ENCODE measurements at places on chromosomes 1 and 21.

GRCh38 chr1:203769505-203770343, 4.7 kb downstream of the LAX1 start:
- H3K36me3 ChIP-seq: no peaks in the 10 kb centered on the region
- peak; percentile 80 for DNase-seq
- peak overlapping the region; percentile 72 for H3K27ac ChIP-seq
- H3K4me1 ChIP-seq: peaks cover 27% of the 10 kb centered on the region
- H3K27me3 ChIP-seq: no peaks in the 10 kb centered on the region

DNA sequence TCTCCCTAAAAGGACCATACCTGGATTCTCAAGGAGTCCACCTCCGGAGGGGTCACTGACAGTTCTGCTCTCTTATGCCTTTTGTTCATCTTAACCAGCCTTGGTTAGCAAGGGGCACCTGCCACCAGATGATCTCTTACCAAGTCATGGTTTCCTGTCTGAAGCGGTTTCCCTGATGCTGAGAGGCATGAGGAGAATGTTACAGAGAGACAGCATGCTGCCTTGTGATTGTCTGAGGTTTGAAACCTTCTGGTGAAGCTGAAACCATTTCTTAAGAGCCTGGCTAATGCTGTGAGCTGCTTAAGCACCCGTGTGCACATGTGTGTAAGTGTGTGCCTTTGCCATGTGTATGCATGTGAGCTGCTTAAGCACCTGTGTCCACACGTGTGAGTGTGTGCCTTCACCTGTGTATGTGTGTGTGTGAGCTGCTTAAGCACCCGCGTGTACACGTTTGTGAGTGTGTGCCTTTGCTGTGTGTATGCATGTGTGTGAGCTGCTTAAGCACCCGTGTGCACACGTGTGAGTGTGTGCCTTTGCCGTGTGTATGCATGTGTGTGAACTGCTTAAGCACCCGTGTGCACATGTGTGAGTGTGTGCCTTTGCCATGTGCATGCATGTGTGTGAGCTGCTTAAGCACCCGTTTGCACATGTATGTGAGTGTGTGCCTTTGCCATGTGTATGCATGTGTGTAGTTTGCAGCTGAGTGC, 136.4 kb upstream of the COL6A1 start:
- H3K4me1 ChIP-seq: no peaks in the 10 kb centered on the region
- no peak for DNase-seq
- H3K27ac ChIP-seq: no peak overlapping the region
- H3K36me3 ChIP-seq: no peaks in the 10 kb centered on the region
- no peak overlapping the region for H3K4me3 ChIP-seq
- H3K27me3 ChIP-seq: peaks cover 3% of the 10 kb centered on the region

GRCh38 chr1:232704256-232704655, 74.3 kb upstream of the SIPA1L2 start:
- no peak overlapping the region for H3K27ac ChIP-seq
- H3K27me3 ChIP-seq: no peaks in the 10 kb centered on the region
- H3K36me3 ChIP-seq: no peaks in the 10 kb centered on the region

GRCh38 chr21:19830446-19830845, 1167.8 kb upstream of the NCAM2 start:
- H3K4me1 ChIP-seq: no peaks in the 10 kb centered on the region
- no peak overlapping the region for H3K4me3 ChIP-seq
- no peak for DNase-seq
- no peaks in the 10 kb centered on the region for H3K36me3 ChIP-seq

GRCh38 chr1:8441426-8441825, 123.5 kb downstream of the SLC45A1 start:
- H3K4me3 ChIP-seq: no peak overlapping the region
- no peaks in the 10 kb centered on the region for H3K36me3 ChIP-seq
- no peak for DNase-seq
- H3K4me1 ChIP-seq: peaks cover 26% of the 10 kb centered on the region

GRCh38 chr1:57195436-57195941, 228.4 kb downstream of the DAB1 start:
- no peaks in the 10 kb centered on the region for H3K4me1 ChIP-seq
- H3K4me3 ChIP-seq: no peak overlapping the region
- DNase-seq: no peak
- H3K27ac ChIP-seq: no peak overlapping the region
- H3K27me3 ChIP-seq: no peaks in the 10 kb centered on the region
- no peaks in the 10 kb centered on the region for H3K36me3 ChIP-seq

DNA sequence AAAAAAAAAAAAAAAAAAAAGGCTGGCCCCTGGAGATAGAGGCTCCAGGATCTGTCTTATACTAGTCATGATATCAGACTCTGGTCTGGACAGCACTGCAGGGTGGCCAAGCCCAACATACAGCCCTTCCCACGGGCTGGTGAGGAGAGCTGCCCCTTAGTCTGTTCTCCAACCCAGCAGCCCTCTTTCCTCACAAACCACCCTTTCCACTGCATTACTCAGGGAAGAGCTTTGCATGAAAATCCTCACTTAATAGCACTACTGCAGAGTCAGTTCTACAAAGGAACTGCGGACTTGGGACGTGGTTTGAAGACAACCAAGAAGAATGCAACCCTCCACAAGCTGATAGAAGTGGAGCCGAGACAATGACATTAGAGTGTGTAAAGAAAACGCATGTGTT, 5.7 kb downstream of the BCAR3 start:
- H3K4me3 ChIP-seq: no peak overlapping the region
- no peaks in the 10 kb centered on the region for H3K27me3 ChIP-seq
- H3K36me3 ChIP-seq: no peaks in the 10 kb centered on the region
- peaks cover 30% of the 10 kb centered on the region for H3K4me1 ChIP-seq
- DNase-seq: no peak
- H3K27ac ChIP-seq: no peak overlapping the region

DNA sequence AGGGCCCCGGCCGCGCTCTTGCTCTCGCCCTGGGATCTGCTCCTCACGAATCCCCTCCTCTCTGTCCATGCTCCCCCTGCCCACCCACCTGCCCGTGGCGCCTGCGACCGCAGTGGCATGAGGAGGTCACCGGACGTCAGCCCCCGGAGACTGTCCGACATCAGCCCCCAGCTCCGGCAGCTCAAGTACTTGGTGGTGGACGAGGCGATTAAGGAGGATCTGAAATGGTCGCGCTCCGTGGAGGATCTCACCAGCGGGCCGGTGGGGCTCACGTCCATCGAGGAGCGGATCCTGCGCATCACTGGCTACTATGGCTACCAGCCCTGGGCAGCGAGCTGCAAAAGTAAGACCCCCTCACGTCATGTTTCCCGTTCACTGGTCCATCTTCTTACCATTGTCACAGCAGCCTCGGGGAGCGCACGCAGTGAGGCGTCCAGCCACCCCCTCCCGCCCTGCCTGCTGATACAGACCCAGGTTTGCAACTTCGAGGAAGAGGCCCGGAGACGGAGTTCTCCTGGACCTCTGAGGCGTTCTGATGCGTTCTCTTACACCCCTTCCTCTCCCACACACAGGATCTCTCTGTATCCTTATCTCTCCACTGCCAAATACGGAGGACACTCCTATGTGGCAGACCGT, 1.1 kb downstream of the SLC35F3 start:
- H3K27ac ChIP-seq: no peak overlapping the region
- H3K4me3 ChIP-seq: no peak overlapping the region
- H3K4me1 ChIP-seq: no peaks in the 10 kb centered on the region
- peaks cover 30% of the 10 kb centered on the region for H3K27me3 ChIP-seq
- no peaks in the 10 kb centered on the region for H3K36me3 ChIP-seq

DNA sequence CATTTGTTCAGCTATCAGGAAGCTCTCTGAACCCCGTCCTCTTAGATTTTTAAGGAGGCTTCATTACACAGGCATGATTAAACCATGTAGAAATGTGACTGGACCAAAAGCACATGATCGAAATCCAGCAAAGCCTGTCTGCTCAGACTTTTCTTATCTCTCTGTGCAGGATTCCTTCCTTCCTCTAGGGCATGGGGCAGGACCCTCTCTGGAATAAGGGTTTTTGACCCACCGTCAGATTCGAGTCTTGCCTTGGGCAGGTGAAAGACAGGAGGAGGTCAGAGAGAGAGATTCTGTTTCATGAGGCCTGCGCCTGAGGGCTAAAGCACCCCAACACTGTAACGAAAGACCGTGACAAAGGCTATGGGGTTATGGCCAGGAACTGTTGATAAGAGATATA, 136.8 kb downstream of the RHOU start:
- no peak overlapping the region for H3K4me3 ChIP-seq
- no peaks in the 10 kb centered on the region for H3K36me3 ChIP-seq
- DNase-seq: no peak

GRCh38 chr1:219294251-219294650, 120.6 kb downstream of the LYPLAL1 start:
- peaks cover under 1% of the 10 kb centered on the region for H3K4me1 ChIP-seq
- H3K27me3 ChIP-seq: no peaks in the 10 kb centered on the region
- no peak overlapping the region for H3K27ac ChIP-seq
- peaks cover 14% of the 10 kb centered on the region for H3K36me3 ChIP-seq
- DNase-seq: no peak

GRCh38 chr1:10909697-10910680, 102.5 kb upstream of the TARDBP start:
- no peaks in the 10 kb centered on the region for H3K4me1 ChIP-seq
- DNase-seq: peak; percentile 37
- no peak overlapping the region for H3K27ac ChIP-seq
- H3K4me3 ChIP-seq: no peak overlapping the region

DNA sequence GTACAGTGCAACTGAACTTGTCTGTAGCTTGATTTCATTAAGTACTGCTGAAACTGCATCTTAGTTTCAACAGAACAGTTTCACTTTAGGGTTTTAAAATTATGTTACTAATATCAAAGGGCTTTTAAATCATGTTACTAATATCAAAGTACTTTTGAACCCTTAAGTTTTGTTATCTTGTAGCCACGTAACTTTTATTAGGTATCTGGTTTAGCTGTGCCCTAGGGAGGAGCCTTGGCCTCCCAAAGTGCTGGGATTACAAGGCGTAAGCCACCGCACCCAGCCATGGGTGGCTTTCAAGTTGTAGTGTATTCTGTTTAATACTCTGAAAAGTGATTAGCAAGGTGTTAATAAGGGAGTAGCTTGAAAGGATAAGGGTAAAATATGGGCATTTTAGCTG, 2.0 kb downstream of the KDM4A start:
- no peak overlapping the region for H3K27ac ChIP-seq
- H3K36me3 ChIP-seq: no peaks in the 10 kb centered on the region
- peaks cover 23% of the 10 kb centered on the region for H3K4me1 ChIP-seq
- H3K27me3 ChIP-seq: no peaks in the 10 kb centered on the region
- no peak for DNase-seq

DNA sequence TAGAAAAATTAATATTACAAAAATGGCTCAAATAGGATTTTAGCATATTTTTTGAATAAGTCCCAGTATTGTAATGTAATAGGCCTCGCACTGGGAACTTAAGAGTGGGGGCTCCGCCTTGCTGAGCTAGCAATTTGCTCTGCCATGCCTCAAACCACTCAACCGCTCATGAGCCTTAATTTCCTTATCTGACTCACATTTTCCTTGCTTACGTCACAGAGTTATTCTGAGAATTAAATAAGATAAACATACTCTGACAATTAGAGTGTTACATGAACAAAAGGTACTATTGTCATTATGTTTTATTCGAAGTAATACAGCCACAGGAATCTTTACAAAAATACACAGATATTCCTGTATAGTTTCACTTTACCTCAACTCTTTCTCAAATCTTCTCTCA, 108.1 kb downstream of the SLC44A5 start:
- no peaks in the 10 kb centered on the region for H3K4me1 ChIP-seq
- DNase-seq: no peak
- no peak overlapping the region for H3K4me3 ChIP-seq
- H3K27me3 ChIP-seq: no peaks in the 10 kb centered on the region
- no peak overlapping the region for H3K27ac ChIP-seq
- H3K36me3 ChIP-seq: no peaks in the 10 kb centered on the region

- no peaks in the 10 kb centered on the region for H3K27me3 ChIP-seq
- peaks cover 6% of the 10 kb centered on the region for H3K36me3 ChIP-seq
- H3K4me3 ChIP-seq: no peak overlapping the region
- peaks cover 6% of the 10 kb centered on the region for H3K4me1 ChIP-seq
- no peak overlapping the region for H3K27ac ChIP-seq
These were observed 1.5 kb downstream of the SETDB1 start for GRCh38 chr1:150927624-150928023.

DNA sequence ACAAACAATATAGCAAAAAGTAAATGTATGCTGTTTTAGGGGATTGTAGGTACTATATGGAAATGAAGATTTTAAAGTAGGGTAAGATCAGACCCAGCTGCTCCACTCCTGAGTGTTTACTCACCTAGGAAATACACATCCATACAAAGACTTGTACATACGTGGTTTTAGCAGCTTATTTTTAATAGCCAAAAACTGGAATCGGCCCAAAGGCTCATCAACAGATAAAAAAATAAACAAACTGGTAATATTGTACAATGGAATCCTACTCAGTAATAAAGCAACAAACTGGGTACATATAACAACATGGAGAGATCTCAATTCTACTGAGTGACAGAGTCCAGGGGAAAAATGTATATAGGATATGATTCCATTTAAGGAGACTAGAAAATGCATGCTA, 179.2 kb upstream of the TMEM51 start:
- H3K4me1 ChIP-seq: no peaks in the 10 kb centered on the region
- no peaks in the 10 kb centered on the region for H3K36me3 ChIP-seq
- H3K27me3 ChIP-seq: no peaks in the 10 kb centered on the region
- no peak for DNase-seq

DNA sequence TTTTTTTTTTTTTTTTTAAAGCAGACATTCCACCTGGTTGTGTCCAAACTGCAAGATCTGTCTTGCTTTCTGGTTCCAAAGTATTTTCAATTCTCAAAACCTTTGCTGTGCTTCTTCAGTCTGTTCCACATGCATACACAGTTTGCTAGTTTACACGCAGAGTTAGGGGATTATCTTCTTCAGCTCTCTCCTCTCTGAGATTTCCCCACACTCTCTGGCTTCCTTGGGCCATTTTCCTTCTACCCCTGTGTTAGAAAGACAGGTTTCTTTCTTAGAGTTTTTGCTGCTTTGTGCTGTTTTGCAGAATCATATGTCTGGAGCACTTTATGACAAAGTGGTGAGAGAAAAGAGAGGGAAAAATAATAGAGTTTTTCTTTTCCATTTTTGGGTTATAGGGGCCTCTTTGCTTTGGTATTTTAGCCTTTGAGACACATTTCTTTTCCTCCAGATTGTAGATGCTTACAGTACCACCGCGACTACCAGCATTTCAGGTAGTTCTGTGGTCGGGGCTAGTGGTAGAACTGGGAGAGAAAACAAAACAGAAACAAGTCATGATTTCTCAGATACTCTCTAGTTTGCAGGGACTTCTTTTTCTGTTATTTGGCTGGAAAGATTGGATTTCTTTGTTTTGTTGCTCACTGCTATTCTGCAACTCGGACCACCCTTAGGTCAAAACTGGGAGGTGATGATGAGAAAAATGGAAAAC, 66.3 kb downstream of the RABGAP1L start:
- no peak overlapping the region for H3K27ac ChIP-seq
- DNase-seq: no peak
- H3K4me1 ChIP-seq: no peaks in the 10 kb centered on the region
- no peaks in the 10 kb centered on the region for H3K27me3 ChIP-seq
- H3K36me3 ChIP-seq: peaks cover 9% of the 10 kb centered on the region

GRCh38 chr1:29603622-29604021, 367.3 kb downstream of the PTPRU start:
- H3K27ac ChIP-seq: no peak overlapping the region
- no peaks in the 10 kb centered on the region for H3K27me3 ChIP-seq
- H3K4me3 ChIP-seq: no peak overlapping the region

- no peaks in the 10 kb centered on the region for H3K4me1 ChIP-seq
- no peak overlapping the region for H3K4me3 ChIP-seq
- no peak overlapping the region for H3K27ac ChIP-seq
- peaks cover 16% of the 10 kb centered on the region for H3K27me3 ChIP-seq
- no peaks in the 10 kb centered on the region for H3K36me3 ChIP-seq
- no peak for DNase-seq
These were observed 38.2 kb downstream of the KCNAB2 start for GRCh38 chr1:6083801-6084446.
